ENCODE measurements at places on chromosomes 3 and 15.
A peak's percentile ranks its signal among the peaks of the same experiment; 100 is the strongest.

DNA sequence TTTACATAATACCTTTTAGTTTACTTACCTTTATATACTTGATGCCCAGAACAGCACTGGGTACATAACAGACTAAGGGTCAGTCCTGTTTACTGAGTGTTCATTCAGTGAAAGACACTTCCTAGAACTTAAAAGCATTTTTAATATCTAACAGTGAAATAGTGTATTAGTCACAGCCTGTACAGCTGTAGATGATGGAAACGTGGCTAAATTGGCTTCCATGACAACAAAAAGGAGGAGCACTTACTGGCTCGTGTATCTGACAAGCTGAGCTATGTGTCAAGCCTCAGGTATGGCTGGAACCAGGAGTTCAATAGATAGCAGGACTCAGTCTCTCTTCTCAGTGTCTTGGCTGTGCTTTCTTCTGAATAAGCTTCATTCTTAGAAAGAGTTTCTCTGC is 40.2 kb downstream of the CMTM8 start:
- DNase-seq, result no peak

DNA sequence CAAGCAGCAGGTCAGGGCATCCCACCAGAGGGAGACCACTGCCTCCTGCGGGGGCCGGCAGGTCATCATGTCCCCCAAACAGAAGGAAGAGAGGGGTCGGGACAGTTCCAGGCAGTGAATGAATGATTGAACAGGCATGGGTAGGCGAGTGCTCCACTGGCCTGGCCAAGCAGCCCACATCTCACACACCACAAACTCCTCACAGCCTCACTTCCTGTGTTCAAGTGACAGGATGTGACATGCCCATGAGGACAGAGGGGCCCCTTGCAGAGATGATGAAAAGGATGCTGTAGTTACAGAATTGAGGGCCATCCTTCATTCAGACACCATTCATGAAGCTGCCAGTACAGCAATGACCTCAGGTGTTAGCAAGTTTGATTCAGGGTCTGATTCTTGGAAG is 3.7 kb downstream of the IQSEC1 start:
- no peak for DNase-seq

- DNase-seq, result no peak
Observed at GRCh38 chr3:138378331-138378730, 30.0 kb downstream of the MRAS start.

DNA sequence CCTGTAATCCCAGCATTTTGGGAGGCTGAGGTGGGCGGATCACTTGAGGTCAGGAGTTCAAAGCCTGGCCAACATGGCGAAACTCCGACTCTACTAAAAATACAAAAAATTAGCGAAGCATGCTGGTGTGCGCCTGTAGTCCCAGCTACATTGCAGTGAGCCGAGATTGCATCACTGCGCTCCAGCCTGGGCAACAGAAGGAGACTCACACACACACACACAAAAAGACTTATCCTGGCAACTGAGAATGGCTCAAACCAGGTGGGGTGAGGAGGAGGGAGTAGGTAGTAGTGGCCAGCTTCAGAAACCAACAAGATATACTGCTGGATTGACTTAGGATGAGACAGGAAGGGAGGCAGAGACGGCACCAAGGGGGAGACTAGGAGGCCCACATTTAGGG is 53.4 kb upstream of the APEH start:
- no peak for DNase-seq

- no peak for DNase-seq
Observed at GRCh38 chr3:11499144-11499543, 144.6 kb downstream of the VGLL4 start.

DNA sequence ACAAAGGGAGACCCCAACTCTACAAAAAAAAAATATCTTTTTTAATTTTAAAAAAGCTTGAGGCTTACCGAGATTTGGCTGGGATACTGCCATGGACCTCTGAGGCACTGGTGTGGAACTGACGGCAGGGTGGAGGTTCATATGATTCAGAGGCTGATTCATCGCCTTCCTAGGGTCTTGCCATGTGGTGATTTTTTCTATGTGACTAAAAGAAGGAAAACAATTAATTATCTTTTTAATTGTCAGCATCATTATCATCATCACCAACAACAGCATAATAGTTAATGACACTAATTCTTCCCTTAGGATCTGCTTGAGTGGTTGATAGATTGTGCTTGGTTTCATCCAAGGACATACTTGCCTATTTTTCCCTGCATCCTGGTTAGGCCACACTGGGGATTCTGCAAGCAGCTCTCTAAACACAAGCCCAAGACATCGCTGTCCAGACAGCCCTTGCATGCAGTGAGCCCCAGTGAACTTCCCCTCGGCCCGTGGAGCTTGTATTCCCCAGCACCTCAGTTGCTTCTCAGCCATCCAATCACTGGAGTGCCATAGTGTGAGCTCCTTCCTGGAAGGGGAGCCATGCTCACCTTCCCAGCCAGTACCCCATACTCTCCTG is 84.9 kb downstream of the WWTR1 start:
- no peak for DNase-seq

DNA sequence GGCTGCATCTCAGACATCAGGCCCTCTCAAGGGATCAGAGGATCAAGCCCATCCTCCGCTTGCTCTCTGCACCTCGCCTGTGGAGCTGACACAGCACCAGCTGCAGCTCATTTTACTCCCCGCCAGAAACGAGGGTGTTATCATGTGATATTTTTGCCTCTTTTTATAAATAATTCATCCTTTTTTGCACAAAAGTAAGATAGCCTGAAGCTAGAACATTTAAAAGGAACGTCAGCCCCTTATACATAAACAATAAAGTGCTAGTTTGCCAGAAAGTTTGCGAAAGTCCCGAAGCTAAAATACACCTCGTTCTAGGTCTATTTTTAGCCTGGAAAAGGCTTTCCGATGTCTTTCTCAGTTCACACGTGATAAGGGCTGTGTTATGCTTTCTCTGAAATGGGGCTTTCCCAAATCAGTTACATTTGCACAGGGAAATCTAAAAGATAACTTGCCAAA is 9.6 kb upstream of the FAM174B start:
- DNase-seq, result peak; percentile 27

- DNase-seq, result no peak
Observed at GRCh38 chr3:182947888-182948287, 32.5 kb downstream of the DCUN1D1 start.

DNA sequence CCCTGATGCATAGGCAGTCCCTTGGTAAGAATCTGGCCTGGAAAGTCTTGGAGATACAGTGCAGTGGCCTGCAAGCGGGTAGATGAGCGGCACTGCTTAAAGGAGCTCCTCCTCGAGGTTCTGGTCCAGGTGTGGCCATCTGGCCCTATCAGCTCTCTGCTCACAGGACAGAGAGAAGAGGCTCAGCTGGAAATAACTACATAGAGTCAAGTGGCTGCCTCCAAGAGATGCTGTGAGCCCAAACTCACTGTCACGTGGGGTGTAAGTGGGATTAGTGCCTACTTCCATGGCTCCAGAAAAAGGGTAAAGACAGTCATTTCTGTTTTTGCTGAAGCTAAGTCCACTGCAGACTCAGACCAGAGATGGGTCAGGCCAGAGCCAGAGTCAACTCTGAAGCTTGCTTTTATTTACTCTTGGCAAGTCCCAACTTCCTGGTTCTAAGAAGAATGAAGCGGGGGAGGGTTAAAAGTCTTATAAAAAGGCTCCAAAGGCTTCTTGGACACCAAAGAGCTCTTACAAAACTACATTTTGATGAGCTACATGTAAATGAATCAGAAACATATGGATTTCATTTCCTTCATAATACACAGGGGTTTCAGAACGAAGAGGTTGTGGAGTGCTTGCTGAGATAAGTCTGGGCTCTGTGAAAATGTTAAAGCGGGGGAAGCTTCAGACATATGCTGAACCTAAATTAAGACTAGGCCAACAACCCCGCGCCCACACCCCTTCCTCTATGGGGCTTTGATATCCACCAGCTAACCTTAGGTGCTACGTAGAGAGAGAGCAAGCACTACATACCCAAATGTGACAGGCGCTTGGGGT is 77.1 kb downstream of the PDZRN3 start:
- peak; percentile 13 for DNase-seq

DNA sequence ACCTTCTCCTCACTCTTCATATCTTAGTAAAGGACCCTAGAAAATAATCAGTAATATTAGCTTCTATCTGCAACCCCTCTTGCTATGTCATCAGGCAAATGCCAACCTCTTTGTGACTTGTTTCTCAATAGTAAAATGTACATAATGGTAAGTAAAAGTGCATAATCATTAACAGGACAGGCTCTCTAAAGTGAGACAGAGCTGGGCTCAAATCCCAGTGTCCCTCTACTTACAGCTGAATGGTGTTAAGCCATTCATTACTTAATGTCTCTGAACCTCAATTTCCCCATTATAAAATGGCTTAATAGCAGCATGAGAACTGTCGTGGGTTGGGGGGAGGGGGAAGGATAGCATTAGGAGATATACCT is 62.6 kb upstream of the ATP11B start:
- no peak for DNase-seq

- DNase-seq, result no peak
Observed at GRCh38 chr3:197511130-197511529, 44.6 kb downstream of the BDH1 start.

- DNase-seq, result no peak
Observed at GRCh38 chr3:66353530-66353929, 132.7 kb downstream of the SLC25A26 start.

- no peak for DNase-seq
Observed at GRCh38 chr3:37535526-37536432, 325.9 kb upstream of the CTDSPL start.

- DNase-seq, result no peak
Observed at GRCh38 chr3:64104691-64105111, 81.4 kb upstream of the PSMD6 start.

DNA sequence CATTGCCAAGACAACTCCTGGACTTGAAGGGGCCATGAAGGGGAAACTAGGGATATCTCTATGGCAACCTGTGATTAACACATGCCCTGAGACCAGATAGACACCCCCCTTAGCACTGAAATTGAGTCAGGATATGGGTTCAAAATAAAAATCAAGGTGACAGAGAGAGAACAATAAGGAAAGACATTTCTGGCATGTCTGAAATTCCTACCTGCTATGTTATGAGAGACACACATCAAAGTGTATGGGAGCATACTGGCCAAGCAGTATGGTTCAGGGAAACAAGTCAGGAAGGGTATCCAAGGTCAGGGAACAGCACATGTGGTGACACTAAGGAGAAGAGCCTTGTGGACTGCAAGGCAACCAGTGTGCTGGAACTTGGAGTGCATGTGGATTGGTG is 388.7 kb downstream of the SHQ1 start:
- DNase-seq, result no peak

GRCh38 chr3:194139814-194140391 is 4.0 kb downstream of the HES1 start:
- DNase-seq, result no peak

- DNase-seq, result no peak
Observed at GRCh38 chr15:35514759-35515158, 31.2 kb downstream of the DPH6 start.

- no peak for DNase-seq
Observed at GRCh38 chr15:75597667-75598341, 18.7 kb upstream of the PTPN9 start.

DNA sequence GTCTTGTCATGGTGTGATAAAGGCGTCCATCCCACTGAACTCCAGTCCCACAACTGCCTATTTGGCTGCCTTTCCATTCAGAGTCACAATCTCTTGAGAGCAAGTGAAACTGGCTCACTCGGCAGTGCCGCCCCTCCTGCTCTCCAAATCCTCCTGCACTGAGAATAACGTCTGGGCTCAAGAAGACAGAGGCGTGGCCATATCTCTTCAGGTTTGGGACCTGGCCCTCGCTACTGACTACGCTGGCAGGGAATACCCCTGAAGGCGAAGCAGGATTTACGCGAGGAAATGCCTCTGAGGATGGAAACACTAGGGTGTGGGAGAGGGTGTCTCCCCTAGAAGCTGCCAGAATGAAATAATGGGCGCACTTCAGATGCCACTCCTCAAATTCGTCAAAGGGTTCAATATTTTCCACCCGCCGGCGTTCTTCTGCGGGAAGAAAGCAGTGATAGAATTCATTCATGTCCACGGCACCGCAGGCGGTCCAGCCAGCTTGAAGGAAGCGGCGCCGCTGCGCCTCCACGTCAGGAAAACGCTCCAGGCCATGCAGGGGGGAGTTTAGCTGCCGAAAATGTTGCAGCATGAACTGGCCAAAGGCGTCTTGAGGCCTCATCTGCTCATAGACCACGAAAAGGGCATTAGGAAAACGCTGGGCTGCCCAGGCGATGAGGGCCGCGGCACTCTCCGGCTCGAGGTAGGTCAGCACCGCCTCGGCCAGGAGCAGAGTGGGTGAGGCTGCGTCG is 985 bp downstream of the LCMT2 start:
- peak; percentile 30 for DNase-seq

DNA sequence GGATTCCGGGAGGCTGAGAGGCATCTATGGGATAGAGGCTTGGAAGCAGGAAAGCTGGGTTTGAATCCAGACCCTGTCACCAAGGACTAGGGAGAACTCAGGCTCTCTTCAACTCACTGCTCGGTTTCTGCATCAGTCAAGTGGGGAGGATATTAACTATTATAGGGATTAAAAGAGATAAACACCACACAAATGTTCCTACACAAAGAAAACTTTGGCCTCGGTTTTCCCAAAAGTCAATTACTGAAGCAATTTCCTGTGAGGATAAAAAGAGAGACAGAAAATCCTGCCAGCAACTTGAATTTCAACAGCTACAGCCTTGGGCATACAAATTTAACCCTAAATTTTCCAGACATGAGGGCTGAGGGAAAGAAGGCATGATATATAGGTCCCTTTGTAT is 36.0 kb downstream of the ITGB5 start:
- no peak for DNase-seq

DNA sequence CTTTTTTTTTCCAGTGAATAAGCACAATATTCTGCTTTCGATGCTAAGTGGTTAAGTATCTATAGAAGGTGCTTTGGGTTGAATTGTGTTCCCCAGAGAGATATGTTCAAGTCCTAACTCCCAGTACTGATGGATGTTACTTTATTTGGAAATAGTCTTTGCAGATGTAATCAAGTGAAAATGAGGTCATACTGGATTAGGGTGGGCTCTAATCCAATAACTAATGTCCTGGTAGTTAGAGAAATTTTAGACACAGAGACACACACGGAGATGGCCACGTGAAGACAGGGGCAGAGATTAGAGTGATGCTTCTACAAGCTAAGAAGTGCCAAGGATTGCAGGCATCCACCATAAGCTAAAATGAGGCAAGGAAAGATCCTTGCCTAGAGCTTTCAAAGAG is 662.3 kb downstream of the NAALADL2 start:
- DNase-seq, result no peak

DNA sequence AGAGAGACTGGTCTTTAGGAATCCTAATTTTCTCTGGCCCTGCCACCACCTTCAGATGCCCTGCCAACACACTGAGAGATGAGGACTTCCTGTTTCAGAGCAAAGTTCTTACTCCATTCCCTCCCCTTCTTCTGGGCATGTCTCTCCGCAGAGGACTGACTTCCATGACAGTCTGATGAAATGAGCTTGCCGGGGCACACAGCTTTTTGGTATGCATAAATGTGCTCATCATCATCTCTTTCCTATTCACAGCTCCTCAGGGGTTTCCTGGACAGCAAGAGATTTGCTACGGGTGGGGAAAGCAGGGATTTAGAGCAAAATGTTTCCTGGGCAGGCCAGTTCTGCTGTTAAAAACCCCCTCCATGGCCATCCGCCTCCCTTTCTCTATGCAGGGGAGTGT is 27.6 kb upstream of the SEMA6D start:
- DNase-seq, result no peak

GRCh38 chr15:62979252-62979651 is 63.3 kb upstream of the TPM1 start:
- no peak for DNase-seq

GRCh38 chr3:48695393-48695753 is 9.7 kb upstream of the NCKIPSD start:
- peak; percentile 61 for DNase-seq

GRCh38 chr15:42332331-42332730 is 27.0 kb upstream of the CAPN3 start:
- DNase-seq, result no peak
